ENCODE measurements at places on chromosomes 7 and 10.

- DNase-seq, result peak; percentile 33
Measured at GRCh38 chr7:76220185-76221057, 18.7 kb downstream of the SRRM3 start.

DNA sequence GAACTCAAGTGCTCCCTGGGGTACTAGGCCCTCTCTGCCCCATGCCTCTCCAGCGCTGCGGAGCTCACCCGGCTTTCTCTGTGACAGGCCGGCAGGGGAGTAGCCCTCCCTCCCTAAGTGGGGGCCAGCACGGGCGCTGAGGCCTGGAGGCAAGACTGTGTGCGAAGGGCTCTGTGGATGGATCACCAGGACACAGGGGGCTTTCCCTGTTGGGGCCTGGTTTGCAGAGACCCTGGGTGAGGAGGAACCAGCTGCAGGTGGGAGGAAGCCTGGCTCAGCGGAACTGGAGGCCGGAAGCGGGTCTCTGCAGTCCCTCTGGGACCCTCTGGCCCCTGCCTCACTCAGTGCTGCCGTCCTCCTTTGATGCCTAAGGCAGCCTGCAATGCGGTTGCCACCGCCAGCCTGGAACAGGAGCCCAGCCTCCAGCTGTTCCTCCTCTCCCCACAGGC, 106.0 kb downstream of the CYTH3 start:
- no peak for DNase-seq

DNA sequence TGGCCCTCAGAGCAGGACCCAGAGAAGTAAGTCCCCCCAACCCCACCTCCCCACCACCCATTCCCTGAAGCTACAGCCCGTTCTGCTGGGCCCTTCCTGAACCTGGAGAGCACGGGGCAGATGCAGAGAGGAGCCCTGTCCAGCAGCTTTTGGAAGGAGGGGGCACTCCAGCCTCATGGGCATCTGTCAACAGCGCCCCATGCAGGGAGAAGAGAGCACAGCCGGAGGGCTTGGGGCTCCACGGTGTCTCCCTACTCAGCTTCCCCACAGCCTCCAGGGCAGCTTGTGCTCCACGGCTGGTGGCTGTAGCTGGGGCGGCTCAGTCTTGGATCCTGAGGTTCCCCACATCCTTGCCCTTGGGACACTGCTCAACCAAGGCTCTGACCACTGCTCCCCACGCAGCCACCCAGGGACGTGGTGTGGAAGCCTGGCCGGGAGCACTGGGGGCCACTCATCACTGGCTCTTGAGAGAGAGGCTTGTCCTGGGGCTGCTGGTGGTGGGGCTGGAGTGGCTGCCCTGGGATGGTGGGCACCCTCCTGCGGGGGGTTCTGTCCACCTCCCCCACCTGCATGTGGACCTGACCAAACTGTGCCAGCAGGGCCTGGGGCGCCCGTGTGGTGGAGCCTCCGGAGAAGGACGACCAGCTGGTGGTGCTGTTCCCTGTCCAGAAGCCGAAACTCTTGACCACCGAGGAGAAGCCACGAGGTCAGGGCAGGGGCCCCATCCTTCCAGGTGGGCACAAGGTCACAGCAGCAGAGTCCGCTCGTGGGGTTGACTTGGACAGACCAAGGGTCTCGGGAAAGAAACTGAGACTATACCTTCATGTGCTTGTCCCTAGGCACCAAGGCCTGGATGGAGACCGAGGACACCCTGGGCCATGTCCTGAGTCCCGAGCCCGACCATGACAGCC, 4.5 kb downstream of the PRAP1 start:
- DNase-seq, result no peak

- DNase-seq, result no peak
Measured at GRCh38 chr10:6603142-6604125, 23.4 kb upstream of the PRKCQ start.

- DNase-seq, result peak; percentile 87
Measured at GRCh38 chr10:94403380-94404213, 1.3 kb downstream of the TBC1D12 start.

DNA sequence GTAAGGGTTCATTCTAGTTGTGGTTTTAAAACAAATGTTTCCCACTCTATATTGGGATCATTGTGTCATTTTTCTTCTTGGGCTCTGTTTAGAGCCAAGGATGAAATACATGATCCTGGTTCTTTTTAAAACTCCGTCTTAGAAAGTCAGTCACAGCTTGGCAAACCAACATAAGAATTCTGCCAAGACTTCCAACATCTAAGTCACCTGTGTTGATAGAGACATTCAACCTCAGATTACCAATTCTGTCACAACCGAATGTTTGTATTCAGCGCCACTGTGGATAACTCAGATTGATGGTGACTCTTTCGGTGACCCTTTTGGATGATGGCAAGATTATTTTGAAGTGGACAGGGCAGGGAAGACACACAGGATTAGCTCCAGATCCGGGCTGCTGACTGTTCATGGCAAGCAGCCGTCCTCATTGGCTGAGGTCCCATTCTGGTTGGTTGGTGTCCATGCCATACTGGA, 255.4 kb downstream of the ARHGAP21 start:
- DNase-seq, result no peak

DNA sequence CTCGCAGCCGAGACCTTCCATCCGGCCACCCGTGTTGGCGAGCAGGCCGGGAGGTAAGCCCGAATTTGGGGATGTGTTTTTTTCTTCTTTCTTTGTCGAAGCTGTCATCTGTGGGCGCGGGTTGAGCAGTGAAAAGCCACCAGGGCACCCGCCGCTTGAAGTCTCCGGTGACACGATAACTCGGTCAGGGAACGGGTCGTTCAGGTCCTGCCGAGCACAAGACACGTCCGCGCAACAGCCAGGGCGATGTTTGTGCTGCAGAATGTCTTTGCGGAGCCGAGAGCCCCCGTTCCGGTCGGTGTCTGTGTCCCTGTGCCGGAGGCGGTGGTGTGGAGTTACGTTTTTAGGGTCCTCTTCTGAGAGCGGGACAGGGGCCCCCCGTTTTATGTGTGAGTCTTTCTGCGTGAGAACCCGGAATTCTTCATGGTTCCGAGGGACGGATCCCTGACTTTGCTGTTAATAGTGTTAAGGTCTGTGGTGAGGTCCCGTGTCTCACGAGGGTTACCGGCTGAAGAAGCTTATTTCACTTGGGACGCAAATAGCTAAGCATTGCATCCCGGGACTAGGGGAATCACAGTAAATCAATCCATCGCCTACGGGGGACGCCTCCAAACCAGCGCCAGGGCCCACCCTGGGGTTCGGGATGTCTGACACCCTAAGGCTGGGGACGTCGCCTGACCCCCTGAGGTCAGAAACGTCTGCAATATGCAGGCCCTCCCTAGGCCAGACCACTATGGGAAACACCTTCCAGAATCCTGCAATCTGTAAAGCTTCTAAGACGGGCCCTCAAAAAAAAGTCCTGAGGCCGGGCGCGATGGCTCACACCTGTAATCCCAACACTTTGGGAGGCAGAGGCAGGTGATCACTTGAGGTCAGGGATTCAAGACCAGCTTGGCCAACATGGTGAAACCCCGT, 99.5 kb downstream of the ELFN1 start:
- DNase-seq, result no peak

GRCh38 chr7:106329971-106330733, 45.4 kb upstream of the NAMPT start:
- DNase-seq, result peak; percentile 66

DNA sequence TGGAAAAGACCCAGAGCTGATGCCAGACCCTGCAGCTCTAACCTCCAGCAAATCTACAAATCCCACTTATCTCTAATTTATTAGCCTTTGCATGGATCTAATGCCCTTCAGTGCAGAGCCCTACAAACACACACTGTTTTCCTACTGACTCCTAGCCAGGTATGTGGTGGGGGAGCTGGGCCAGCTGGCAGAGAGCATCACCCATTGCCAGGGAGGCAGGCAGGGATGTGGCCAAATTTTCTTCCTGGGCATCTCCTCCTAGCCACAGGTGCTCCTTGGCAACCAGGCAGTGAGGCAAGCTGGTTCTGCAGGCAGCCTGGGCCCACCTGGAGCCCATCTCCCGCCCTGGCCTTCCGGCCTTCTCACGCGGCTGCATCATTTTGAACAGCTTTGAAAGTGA, 55.9 kb upstream of the EMX2 start:
- no peak for DNase-seq

DNA sequence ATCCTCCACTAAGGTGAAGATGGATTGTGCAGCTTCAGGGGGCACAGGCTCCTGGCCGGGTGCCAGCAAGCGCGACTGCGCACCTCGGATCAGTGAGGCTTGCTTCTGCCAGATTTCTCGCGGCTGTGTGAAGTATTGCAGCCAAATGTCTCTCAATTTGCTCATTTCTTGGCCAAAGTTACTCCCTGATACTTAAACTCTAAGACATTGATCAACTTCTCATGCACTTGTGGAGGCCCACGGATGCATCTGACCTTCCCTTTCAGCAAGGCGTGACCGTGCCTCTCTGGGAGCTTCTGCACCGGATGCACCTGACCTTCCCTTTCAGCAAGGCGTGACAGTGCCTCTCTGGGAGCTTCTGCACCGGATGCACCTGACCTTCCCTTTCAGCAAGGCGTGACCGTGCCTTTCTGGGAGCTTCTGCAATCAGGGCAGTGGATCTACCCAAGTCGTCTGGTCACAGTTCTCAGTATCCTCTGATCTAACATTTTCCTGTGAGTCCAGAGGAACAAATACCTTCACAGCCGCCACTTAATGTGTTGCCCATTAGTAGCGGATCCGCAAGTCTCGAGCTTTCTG, 248.3 kb downstream of the ADARB2 start:
- no peak for DNase-seq

DNA sequence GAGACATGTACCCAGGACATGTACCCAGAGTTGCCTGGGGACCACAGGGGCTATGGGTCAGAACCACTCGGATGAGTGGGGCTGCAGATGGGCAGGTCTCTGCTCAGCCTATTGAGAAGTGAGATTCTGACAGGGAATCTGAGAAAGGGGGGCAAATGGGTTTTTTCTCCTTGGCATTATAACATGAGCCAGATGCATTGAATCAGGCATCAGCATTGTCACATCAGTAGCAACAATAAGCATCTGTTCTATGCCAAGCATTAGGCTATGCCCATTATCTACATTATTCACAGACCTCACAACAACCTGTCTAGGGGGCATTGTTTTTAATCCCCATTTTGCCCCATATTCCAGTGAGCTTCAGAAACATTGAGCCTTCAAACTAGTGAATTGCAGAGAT, 108.2 kb downstream of the PLCE1 start:
- DNase-seq, result no peak

GRCh38 chr7:102004229-102004628, 186.8 kb downstream of the CUX1 start:
- no peak for DNase-seq

DNA sequence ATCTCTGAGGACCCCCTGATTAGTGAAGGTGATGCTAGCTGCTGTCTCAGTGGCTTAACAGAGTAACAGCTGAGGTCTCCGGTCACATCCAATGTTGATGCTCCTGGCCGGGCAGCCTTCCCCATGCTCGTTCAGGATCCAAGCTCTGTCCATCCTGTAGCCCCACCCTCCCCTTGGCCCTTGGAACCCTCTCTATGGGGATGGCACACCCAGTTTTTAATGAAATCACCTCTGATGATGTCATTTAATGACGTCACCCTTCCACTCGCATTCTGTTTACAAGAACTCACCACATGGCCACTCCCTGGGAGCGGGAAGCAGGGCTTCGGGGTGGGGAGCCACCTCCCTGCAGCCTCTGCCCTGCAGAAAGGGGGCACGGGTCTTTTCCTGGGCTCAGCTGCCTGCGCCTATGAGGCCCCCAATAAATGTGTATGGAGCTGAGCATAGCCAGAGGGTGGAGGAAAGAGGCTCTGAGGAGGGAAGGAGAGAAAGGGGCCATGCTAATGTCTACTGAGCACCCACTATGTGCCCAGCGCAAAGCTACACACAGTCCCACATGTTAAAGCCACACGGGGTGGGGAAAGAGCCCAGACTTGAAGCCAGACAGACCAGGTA, 95.5 kb downstream of the OAT start:
- no peak for DNase-seq

GRCh38 chr7:96596120-96596826, 113.4 kb downstream of the SEM1 start:
- peak; percentile 13 for DNase-seq

DNA sequence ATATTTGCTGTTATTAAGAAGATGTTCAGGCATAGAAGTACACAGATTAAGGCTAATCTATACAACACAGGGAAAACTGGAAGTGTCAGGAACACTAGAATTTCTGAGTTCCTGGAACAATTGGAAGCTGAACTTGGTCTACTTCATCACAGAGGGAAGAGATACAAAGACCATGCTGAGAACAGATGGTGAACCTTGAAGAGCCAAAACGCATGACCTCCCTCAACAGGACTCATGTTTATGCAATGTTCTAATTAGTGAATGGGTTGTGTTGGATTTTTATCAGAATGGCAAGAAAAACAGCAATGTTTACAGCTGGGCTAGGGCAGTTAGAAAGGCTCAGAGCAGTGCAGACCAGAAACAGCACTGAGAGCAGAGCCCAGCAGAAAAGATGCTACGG, 94.9 kb downstream of the SFMBT2 start:
- no peak for DNase-seq

- DNase-seq, result peak; percentile 28
Measured at GRCh38 chr7:36096460-36097095, 56.5 kb upstream of the EEPD1 start.

GRCh38 chr7:113060100-113060499, 26.5 kb downstream of the GPR85 start:
- no peak for DNase-seq

DNA sequence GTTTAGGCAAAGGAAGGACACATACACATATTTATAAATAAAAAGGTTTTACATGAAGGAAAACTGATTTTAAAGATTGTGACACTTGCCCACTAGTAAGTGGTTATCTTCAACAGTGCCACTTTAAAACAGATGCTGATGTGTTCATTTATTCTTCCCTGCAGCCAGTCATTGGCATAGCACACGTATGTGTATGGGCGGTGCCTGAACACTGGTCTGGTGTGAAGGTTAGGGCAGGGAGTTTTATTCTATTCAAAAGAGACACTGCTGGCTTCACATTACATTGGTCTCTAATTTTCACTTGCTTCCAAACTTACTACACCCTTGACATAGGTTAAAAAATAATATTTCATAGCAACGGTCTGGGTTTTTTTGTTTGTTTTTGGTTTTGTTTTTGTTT, 57.9 kb downstream of the NOD1 start:
- DNase-seq, result no peak

- DNase-seq, result no peak
Measured at GRCh38 chr10:106960812-106961211, 203.7 kb downstream of the SORCS1 start.

- DNase-seq, result no peak
Measured at GRCh38 chr10:117138838-117139580, 939 bp upstream of the VAX1 start.

DNA sequence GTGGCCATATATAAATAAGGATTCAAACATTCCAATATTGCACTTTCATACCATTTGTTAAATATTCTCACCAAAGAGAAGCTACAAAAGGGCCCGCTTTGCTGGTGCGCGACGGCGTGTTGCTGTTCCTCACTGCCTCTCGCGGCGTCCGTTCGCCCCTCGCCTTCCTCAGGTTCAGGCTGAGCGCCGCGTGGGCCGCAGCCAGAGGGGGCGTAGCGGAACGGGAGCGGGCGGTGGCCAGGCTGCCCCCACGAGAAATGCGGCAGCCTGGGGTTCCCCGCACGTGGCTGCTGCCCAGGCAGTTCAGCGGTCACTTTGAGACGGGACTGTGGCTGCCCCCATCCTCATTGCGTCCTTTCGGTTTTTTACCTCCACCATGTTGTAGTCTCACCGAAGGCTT, 67.3 kb upstream of the VWDE start:
- no peak for DNase-seq

- no peak for DNase-seq
Measured at GRCh38 chr7:89839329-89839728, 314.9 kb upstream of the STEAP1 start.

Measured in lung microvascular endothelial cell (primary cell).